ENCODE measurements at places on chromosomes 11 and 22.

GRCh38 chr22:50260434-50260800 lies 1.1 kb downstream of the MAPK12 start:
- DNase-seq, result no peak

DNA sequence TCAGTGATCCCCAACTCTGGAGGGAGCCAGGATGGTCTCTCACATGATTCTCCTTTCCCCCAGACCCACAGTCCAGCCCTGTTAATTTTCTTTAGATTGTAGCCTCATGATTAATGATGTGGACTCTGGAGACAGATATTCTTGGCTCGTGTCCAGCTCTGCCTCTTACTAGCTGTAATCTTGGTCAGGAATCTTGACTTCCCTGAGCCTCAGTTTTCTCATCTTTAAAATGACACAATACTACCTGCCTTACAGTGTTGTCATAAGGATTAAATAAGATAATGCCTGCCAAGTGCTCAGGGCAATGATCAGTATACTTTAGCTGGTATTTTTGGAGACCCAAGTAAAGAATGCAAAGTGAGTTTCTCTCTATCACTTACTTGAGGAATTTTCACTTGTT lies 60.0 kb downstream of the SPECC1L start:
- DNase-seq, result no peak

GRCh38 chr11:72235351-72236057 lies 8.5 kb downstream of the PHOX2A start:
- DNase-seq, result no peak

DNA sequence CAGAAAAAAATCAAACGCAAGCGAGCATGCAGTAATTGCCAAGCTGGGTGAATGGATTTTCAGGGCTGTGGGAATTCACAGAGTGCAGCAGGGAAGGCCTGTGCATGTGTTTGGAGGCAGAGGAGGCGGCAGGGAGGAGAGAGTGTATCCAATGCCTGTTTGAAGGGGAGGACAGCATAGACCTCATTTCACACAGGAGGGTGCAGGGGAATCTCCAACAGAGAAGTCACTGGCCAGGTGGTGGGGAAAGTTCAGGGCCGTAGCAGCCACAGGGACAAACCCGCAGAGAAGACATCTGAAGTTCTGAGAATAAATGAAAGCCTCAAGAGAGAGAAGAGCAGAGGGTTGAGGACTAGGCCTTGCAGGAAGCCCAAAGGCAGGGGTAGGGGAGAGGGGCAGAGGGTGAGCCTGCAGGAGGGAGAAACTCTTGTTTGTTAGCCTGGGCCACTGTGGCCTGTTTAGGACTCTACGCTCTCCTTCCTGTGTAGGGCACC lies 19.2 kb upstream of the KDM2A start:
- DNase-seq, result no peak

GRCh38 chr11:57249384-57250319 lies 12.6 kb upstream of the APLNR start:
- peak; percentile 17 for DNase-seq
